HepG2 (cell line): ENCODE measurements at places on chromosomes 2 and 18. TPM values are rescaled to one million over a fixed set of nuclear protein-coding genes. Genes with fewer than 3 reads are reported as not detected.

DNA sequence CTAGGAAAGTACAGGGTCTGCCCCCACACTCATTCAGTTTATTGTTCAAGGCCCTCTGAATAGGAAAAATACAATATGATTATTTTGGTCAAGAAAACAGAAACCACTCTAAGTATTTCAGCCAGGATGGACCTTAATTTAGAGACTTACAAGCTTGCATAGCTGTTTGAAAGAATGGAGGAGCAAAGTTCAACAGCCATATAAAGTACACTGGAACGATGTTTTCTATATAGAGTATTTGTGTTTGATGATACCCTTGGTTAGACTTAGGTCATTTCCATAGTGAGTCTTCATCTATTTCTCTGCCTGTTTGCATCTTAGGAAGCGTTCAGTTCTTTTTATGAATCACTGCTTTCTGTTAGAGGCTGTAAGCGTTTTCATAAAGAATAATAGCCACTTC is 366.2 kb downstream of the NUP35 start:
- H3K4me3 ChIP-seq = no peak overlapping the region
- H3K27ac ChIP-seq = no peak overlapping the region

DNA sequence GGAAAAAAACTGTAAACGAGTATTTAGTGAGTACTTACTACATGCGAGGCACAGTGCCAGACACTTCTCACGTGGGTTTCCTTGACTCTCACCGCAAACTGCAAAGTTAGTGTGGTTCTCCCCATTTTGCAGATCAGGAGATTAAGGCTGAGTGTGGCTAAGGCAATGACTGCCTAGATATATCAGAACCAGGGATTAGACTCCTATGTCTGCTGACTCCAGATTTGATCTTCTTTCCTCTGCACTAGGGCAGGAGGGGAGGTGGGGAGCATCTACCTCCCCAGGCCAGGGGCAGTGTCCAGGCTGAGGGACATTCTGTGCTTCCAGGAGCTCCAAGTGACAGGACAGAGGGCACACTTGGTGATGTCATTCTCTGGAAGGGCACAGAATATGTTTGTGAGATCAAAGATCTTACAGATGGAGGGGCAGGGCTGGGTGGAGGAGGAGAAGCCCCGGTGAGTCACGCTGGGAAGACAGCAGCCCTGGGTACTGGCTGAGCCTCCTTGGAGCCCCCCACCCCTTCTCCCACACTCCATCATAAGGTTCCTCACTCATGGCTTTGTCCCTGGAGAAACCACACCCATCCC is 92.4 kb downstream of the RHOB start:
- peaks cover 82% of the 10 kb centered on the region for H3K4me1 ChIP-seq
- H3K4me3 ChIP-seq = peak overlapping the region; percentile 59; the same call in 1 of the 2 replicates
- DNase-seq = peak; percentile 67
- no peaks in the 10 kb centered on the region for H3K36me3 ChIP-seq

GRCh38 chr18:13309031-13309747 is 90.6 kb downstream of the LDLRAD4 start:
- H3K4me3 ChIP-seq = no peak overlapping the region
- no peaks in the 10 kb centered on the region for H3K27me3 ChIP-seq
- H3K4me1 ChIP-seq = peaks cover 20% of the 10 kb centered on the region
- H3K27ac ChIP-seq = no peak overlapping the region

DNA sequence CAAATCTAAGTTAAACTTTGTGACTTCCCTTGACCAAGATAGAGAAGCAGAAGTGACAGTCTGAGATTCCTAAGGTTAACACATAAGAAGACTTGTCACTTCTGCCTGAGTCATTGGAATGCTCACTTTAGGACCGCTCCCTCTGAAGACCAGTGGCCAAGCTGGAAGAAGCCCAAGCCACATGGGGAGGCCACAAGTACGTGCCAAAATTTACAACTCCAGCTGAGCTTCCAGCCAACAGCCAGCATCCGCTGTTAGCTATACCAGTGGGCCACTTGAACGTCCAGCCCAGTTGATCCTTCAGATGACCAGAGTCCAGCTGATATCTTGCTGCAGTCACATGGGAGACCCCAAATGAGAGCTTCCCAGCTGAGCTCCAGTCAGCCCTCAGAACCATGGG is 18.1 kb upstream of the ANTXR1 start:
- no peaks in the 10 kb centered on the region for H3K27me3 ChIP-seq
- H3K27ac ChIP-seq = no peak overlapping the region
- DNase-seq = no peak
- peaks cover 26% of the 10 kb centered on the region for H3K4me1 ChIP-seq
- no peak overlapping the region for H3K4me3 ChIP-seq

DNA sequence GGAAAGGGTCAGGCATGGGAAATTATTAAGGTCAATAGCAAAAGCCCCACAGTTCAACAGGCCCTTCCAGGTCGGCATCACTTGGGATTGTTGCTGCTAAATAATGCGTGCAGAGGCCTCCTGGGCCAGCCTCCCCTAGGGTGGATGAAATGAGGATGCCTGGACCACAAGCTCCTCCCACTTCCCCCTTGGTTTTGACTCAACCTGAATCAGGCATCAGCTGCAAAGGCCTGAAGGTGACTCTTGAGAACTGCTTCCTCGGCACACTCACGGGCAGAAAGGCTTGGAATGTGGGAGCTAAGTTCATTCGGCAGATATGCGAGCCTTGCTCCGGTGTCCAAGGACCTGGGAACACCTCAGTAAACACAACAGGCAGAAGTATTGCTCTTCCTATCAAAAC is 69.3 kb downstream of the MBP start:
- no peak for DNase-seq
- H3K27me3 ChIP-seq = no peaks in the 10 kb centered on the region
- H3K36me3 ChIP-seq = no peaks in the 10 kb centered on the region; the same call in 2 of the 3 replicates
- H3K4me3 ChIP-seq = no peak overlapping the region
- H3K4me1 ChIP-seq = peaks cover 9% of the 10 kb centered on the region

GRCh38 chr2:183060571-183061231 is 17.8 kb upstream of the DUSP19 start:
- peak overlapping the region; percentile 35; the same call in 1 of the 2 replicates for H3K4me3 ChIP-seq
- peak; percentile 58 for DNase-seq
- peak overlapping the region; percentile 67 for H3K27ac ChIP-seq
- no peaks in the 10 kb centered on the region for H3K27me3 ChIP-seq
- H3K4me1 ChIP-seq = peaks cover 51% of the 10 kb centered on the region

The EPG5 gene
- 6.7 and 13.3 TPM in 2 replicates for total RNA-seq

The KLHL29 gene
- not detected in 2 replicates for total RNA-seq

The RAB17 gene
- total RNA-seq = 68.0 and 70.0 TPM in 2 replicates

The HNMT gene
- 309 and 372 TPM in 2 replicates for total RNA-seq

The ADAM17 gene
- 18.5 and 33.4 TPM in 2 replicates for total RNA-seq

The ABCG5 gene
- total RNA-seq = 5.8 and 15.1 TPM in 2 replicates
